Cardiac septum (tissue), 1 donor: ENCODE measurements at places on chromosomes 3 and 15. TPM values are rescaled to one million over a fixed set of nuclear protein-coding genes. Genes with fewer than 3 reads are reported as not detected.

PIGZ gene
- 5.9 TPM for total RNA-seq

TRPM1 gene
- not detected for total RNA-seq

TWF2 gene
- 69.5 TPM for total RNA-seq

MYZAP gene
- total RNA-seq: 658 TPM

ARIH2 gene
- 121 TPM for total RNA-seq

DUSP7 gene
- total RNA-seq: 21.2 TPM

DNASE1L3 gene
- 0.67 TPM for total RNA-seq

DPPA4 gene
- not detected for total RNA-seq

GPR149 gene
- total RNA-seq: not detected

FBXO40 gene
- 147 TPM for total RNA-seq

ARL13B gene
- 9.2 TPM for total RNA-seq
